ENCODE measurements at places on chromosomes 3 and 15.

GRCh38 chr3:177776661-177777101, 579.4 kb upstream of the TBL1XR1 start:
- DNase-seq = no peak

DNA sequence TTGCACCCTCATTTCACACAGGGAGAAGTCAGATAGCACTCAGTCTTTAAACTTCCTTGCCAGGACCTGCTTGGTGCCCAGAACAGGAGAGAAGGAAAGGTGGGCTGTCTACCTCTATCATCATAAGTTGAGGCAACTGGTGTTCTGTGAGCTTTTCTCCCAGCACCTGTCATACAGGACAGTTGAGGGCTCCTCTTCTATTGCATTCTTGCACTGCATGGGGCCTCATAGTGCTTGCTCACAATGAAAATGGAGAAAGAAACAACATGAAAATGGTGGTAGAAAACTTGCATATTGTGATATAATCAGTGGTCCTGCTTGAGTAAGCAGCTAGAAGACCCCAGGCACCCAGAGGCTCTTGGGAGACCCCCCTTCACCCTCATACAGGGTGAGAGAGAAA, 311.7 kb upstream of the GOLIM4 start:
- DNase-seq = no peak

DNA sequence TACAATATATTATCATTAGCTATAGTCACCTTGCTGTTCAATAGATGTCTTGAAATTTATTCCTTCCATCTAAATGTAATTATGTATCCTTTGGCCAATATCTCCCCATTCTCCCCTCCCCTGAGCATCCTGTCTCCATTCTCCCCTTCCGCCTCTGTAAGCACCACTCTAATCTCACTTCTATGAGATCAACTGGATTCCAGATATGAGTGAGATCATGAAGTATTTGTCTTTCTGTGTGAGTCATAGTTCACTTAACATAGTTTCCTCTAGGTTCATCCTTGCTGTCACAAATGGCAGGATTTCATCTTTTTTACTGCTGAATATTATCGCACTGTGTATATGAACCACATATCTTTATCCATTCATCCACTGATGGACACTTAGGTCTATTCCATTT, 148.8 kb upstream of the NDN start:
- DNase-seq = no peak

DNA sequence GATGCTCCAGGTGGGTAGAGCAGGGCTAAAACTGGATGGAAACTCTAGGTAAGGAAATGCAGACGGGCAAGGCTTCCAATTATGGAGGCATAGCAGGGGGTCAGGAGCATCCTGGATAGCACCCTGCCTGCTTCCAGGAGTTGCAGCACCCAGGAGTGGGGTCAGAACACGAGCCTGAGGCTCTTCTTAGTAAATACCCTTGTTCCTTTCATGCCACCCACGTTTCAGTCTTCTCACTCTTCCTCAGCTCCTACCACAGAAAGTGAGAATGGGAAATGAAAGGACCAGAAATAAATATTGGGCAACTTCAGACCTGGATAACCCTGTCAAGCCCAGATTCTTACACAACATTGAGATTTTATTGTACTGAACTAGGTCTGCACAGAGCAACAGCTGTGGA, 16.4 kb downstream of the CCR1 start:
- DNase-seq = no peak

- DNase-seq = no peak
Measured at GRCh38 chr15:92681141-92681631, 25.6 kb upstream of the FAM174B start.

DNA sequence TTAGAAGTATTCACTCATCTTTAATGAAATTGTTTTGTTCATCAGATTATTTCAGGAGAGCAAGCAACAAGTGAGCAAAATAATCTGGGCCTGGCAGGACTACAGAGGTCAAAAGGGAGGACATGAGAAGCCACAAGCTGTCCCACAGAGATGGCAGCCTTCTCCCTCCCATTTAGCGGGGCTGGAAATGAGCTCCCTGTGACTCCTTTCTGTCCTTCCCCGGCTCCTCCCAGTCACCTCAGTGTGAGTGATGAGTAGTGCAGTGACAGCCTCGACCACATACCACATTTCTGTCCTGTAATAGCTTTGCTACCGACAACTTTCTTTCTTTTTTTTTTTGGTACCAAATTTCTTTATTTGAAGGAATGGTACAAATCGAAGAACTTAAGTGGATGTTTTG, 38.0 kb downstream of the RAB7A start:
- no peak for DNase-seq

- DNase-seq = no peak
Measured at GRCh38 chr15:28058082-28058481, 41.0 kb downstream of the OCA2 start.

GRCh38 chr3:78129707-78130106, 1089.8 kb downstream of the ROBO2 start:
- DNase-seq = no peak

DNA sequence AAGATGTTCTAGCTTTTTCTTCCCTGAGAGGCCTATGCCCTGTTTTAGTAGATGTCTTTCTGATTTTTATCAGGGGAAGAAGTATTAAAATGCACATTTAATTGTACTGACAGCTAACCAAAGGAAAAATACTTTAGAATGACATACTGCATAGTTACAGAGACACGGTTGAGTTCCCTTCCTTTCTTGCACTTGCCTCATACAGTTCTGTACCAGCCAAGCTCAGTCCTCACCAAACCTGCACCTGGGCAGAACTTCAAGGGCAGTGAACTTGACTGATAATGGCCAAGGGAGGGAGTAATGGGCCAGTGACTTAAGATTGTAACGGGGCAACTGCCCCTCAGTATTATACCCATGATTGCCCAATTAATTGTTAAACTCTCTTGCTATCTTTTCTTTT, 34.1 kb upstream of the RASGRP1 start:
- DNase-seq = no peak

- no peak for DNase-seq
Measured at GRCh38 chr3:111112913-111113312, 41.3 kb downstream of the NECTIN3 start.

DNA sequence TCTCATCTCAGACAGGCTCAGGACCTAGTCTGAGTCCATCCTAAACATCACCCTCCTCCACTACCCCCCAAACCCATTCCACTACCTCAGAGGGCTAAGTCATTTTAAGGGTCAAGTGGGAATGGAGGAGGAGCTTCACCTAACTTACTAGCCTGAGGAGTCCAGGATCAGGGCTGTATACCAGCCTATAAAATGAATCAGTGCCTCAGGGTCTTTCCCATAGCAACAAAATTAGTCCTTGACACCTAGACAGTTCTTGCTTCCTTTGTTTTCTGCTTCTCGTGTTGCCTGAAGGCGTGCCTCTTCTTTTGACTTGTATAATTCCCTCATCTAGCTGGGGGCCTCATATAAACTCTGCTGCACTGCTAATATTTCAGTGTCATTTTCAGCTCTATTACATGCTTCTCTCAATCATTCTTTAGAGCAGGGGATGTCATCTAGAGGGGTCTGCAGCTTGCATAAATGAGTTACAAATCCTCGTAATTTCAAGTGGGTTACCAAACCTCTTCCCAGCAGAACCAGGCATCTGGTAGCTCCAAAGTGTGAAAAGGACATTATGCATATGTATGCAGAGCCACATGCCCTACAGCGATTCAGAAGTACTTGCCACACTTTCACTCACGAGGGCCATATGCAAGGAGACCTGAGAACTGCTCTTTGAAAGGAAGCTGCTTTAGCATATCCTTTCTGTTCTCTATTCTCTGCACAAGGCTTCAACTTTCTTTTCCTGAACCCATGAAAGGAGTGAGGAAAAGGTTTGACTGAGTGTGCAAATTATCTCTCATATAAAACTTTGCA, 311.7 kb upstream of the SEMA6D start:
- no peak for DNase-seq

DNA sequence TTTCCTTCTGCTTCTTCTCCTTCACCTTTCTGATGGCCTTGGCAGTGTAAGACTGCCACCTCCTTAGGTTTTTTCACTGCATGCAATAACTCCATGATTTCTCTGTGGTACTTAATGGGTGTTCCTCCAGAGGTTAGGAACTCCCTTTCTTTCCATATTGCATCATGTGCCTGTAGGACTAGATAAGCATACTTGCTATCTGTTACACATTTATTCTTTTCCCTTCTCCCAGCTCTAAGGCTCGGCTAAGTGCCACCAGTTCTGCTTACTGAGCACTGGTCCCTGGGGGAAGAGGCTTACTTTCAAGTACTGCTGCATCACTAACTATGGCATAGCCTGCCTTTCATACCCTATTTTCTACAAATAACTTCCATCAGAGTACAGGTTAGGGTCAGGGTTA, 351.8 kb downstream of the OTOL1 start:
- no peak for DNase-seq

DNA sequence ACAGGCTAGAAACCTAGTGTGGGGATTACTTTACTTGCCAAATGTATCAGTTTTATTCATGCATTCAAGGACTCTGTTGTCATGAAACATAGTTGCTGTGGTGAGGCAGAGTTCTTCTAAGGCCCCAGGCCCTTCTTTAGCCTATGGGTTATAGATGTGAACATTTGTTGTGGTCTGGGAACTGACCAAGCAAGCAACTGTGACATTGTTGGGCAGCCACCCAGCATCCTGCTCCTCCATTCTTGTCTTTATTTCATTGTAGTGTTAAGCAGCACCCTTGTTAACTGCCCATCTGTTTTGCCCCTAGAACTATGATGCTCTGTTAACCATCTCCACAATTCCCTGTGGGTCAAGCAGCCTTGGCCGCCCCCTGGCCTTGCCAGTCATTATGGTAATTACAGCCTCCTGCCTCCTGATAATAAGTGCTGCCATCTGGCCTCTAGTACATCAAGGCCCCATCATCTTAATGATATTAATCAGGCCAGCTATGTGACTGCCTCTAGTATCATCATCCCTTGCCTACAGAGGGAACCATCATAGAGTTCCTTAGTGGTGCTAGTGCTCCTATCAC, 12.2 kb upstream of the IFT57 start:
- no peak for DNase-seq

DNA sequence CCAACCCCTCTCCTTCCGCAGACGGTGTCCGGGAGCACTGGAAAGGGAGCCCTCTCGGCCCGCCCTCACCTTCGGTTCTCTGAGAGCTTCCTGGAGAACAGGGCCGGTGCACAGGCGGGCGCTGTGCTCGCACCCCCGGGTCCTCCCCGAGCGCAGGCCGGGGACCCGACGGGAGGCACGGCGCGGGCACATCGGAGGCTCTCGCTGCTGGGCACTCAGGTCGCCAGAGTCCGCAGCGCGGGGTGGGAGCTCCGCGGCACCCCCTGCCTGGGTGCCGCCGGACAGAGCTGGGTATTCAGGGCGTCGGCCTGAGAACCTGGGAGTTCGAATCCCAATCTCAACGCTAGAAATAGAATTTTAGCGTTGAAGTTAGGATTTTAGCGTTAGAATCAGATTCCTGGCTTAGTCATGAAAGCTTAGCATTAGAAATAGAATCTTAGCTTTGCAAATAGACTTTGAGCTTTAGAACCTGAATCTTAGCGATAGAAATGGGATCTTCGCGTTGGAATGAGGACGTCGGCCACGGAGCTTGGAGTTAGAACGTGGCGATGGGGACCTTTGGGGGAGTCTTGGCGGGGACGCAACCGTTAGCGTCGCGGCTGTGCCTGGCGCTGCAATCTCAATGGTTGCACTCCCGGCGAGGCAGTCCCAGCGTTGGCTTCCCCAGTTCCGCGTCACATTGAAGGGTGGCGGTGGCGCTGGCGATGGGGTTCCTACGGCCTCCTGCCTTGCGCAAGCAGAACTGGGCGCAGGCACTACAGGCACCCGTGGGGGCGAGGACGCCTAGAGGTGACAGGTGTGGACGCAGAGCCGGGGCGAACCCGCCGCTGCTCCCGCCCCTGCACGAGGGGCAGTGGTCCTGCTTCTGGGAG, 549 bp downstream of the TRH start:
- no peak for DNase-seq

DNA sequence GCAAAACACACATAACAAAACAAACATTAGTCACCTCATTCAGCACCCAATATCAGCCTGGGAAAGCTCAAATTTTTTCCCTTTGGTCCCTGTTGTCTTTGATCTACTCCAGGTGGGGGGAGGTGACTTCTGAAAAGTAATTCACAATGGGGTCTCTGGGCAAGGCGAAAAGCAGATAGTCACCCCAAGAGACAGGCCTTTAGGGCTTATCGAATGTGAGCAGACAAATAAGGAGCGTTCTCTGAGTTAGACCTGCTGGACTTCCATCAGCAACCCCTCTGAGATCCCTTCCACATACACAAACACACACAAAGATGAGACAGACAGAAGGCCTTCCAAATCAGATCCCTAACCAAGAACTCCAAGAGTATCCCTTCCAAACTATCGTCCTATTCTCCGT, 171.0 kb upstream of the SMAD3 start:
- no peak for DNase-seq

- DNase-seq = no peak
Measured at GRCh38 chr3:30964612-30965011, 70.2 kb upstream of the GADL1 start.

DNA sequence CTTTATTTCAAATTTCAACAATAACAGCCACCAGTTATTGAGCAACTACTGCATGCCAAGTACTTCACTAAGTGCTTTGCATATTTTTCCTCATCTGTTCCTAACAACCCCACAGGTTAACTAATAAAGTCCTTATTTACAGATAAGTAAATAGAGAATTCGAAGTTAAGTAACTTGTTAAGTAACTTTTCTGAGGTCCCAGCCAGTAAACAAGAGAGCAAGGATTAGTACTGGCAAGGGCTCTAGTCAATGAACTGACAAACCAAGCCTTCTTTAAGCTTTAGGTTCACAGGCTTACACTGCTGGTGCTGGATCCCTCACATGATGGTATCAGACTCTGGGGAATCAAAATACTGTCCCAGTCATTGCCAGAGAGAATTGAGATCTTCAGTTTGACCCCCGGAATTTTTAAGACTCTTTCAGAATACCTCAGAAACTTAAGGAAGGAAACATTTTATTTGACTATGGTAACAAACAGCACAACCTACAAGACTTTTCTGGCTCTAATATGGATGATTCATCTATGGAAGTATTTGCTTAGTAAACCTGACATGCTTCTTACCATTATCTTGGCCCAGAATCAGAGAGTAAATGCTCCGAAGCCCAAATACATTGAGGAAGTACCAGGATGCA, 16.5 kb downstream of the EMC3 start:
- no peak for DNase-seq

DNA sequence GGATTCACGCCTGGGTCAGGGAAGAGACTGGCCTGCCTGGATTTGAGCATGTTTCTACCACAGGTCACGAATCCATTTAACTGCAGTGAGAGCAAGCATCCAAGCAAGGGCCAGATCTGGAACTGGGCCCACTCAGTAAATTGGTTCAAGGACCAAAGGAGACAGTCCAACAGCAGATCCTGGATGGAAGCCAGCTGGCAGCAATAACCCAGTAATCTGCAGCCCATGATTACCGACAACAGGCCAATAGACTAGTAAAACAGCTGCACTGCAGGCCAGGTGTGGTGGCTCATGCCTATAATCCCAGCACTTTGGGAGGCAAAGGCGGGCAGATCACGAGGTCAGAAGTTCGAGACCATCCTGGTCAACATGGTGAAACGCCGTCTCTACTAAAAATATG, 11.8 kb downstream of the SAMD7 start:
- no peak for DNase-seq

GRCh38 chr3:189827108-189827507, 195.9 kb downstream of the TP63 start:
- no peak for DNase-seq

Data from effector CD8-positive, alpha-beta T cell (primary cell).